ENCODE measurements at places on chromosomes 4 and X.

GRCh38 chrX:111483881-111484280 lies 27.6 kb upstream of the SERTM2 start:
- DNase-seq = no peak

- no peak for DNase-seq
These were observed 56.7 kb upstream of the HGFAC start for GRCh38 chr4:3384771-3385710.

- no peak for DNase-seq
These were observed 690.0 kb upstream of the HS3ST1 start for GRCh38 chr4:12118651-12119213.

DNA sequence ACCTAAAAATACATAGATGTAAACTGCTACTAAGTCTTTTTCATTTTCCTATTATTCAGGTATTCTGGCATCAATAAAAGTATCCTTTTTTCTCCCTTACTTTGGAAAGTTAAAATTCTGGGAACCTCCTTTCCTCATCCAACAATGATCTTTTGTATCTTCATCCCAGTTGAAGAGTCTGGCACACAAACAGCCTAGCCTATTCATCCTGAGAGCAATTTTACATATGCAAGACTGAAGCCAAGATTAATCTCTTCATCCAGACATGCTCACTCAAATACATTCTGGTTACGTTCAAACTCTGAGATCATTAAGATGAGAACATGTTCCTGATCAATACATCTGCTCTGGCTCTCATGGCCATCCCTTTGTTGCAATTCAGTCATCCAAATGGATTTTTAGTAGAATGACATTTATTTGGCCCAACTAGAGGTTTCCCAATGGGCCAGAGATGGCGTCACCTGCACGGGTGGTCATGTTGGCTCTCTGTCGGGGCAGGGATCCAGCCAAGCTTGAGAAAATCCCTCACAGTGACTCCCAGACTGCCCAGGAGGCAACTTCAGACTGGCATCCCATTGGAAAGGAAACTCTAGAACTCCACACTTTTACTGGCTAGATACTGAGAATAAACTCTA lies 135.3 kb upstream of the VCX2 start:
- no peak for DNase-seq

GRCh38 chr4:56307423-56307822 lies 79.9 kb downstream of the AASDH start:
- no peak for DNase-seq

- DNase-seq = no peak
These were observed 65.9 kb downstream of the ATP10D start for GRCh38 chr4:47550899-47551548.

- DNase-seq = no peak
These were observed 1066.0 kb downstream of the GLUD2 start for GRCh38 chrX:122113376-122113775.

GRCh38 chr4:185718578-185719499 lies 93.2 kb downstream of the SORBS2 start:
- DNase-seq = no peak

GRCh38 chr4:177001271-177002175 lies 208.8 kb upstream of the VEGFC start:
- DNase-seq = no peak

GRCh38 chr4:5712517-5712916 lies 1.5 kb downstream of the EVC start:
- DNase-seq = no peak

- DNase-seq = no peak
These were observed 83.1 kb upstream of the FTHL17 start for GRCh38 chrX:31154946-31155345.

GRCh38 chr4:138749303-138749702 lies 266.3 kb upstream of the NOCT start:
- DNase-seq = no peak

GRCh38 chr4:147163311-147163710 lies 217.6 kb upstream of the TTC29 start:
- DNase-seq = no peak

DNA sequence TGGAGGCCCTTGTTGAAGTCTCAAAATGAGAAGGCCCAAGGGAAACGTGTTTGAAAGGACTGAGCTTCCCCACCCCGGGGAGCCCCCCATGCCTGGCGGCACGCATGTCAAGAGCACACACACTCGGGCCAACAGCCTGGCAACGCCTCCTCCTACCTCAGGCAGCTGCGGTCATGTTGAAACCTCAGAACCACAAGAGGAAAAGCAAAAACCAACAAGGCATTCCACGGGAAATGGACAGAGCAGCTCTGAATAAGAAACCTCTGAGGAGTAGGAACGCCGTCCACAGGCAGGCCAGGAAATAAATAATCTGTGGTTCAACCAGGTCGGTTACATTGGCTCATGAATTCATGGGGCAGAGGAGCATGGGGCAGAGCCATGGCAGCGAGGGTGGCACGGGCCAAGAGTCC lies 95.7 kb upstream of the AFAP1 start:
- no peak for DNase-seq

DNA sequence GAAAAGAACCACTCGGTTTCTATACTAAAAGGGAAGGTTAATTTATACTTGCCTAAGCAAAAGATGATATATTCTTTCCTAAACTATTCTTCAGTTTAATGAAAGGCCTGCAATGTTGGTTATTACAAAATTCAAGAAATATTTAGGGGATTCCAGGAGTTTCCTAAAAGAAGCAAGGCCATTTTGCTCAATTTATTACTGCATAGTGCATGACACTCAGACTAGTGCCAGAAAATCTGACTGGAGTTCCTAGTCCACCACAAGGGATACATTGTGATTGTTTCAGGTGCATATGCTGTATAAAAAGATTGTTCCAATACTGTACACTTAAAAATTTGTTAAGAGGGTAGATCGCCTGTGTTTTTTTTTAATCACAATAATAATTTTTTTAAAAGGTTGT lies 78.7 kb downstream of the CAPN6 start:
- no peak for DNase-seq

GRCh38 chrX:42025861-42026260 lies 102.5 kb upstream of the CASK start:
- DNase-seq = no peak

- DNase-seq = no peak
These were observed 869.8 kb downstream of the TRAM1L1 start for GRCh38 chr4:116215622-116216021.

All from activated CD4-positive, alpha-beta T cell treated with anti-CD3 and anti-CD28 coated beads for 4 hours (primary cell).